Progenitor cell of endocrine pancreas (in vitro differentiated cells): ENCODE measurements at places on chromosomes 16 and 17. TPM values are rescaled to one million over a fixed set of nuclear protein-coding genes. Genes with fewer than 3 reads are reported as not detected.

Gene RSPRY1
- 57.4 and 63.7 TPM in 2 replicates for total RNA-seq

Gene PABPN1L
- total RNA-seq = 0.46 TPM in 1 of 2 replicates, not detected in the other

GRCh38 chr16:1093284-1094123 is 2.5 kb downstream of the C1QTNF8 start:
- no peak for DNase-seq

- DNase-seq = no peak
These were observed 34.7 kb upstream of the BRD7 start for GRCh38 chr16:50403491-50403890.

GRCh38 chr17:8839410-8839935 is 28.0 kb downstream of the PIK3R6 start:
- no peak for DNase-seq

- DNase-seq = no peak
These were observed 100.6 kb downstream of the ENGASE start for GRCh38 chr17:79174905-79175856.
